ENCODE measurements at places on chromosomes 3 and 15. TPM values are rescaled to one million over a fixed set of nuclear protein-coding genes. Genes with fewer than 3 reads are reported as not detected.

The VILL gene
- total RNA-seq: 158 TPM

The ARGFX gene
- not detected for total RNA-seq

The GABRG3 gene
- not detected for total RNA-seq

The HRH1 gene
- 2.0 TPM for total RNA-seq

The PPP1R2 gene
- total RNA-seq: 52.4 TPM

The DZIP1L gene
- total RNA-seq: 13.0 TPM

The EPHA6 gene
- 0.60 TPM for total RNA-seq

The C3orf22 gene
- not detected for total RNA-seq

The P2RY12 gene
- 1.1 TPM for total RNA-seq

The TMEM40 gene
- not detected for total RNA-seq

The GPR149 gene
- not detected for total RNA-seq

The GOLGA6L7 gene
- not detected for total RNA-seq

The NMB gene
- not detected for total RNA-seq

The ADPRH gene
- total RNA-seq: 2.3 TPM

The LCMT2 gene
- 3.3 TPM for total RNA-seq

The RARRES1 gene
- 8.2 TPM for total RNA-seq

The EPHA3 gene
- total RNA-seq: 2.3 TPM

The OXTR gene
- not detected for total RNA-seq

The TP63 gene
- total RNA-seq: not detected

The ANKRD34C gene
- not detected for total RNA-seq

The CXCR6 gene
- total RNA-seq: 6.7 TPM

The CIB2 gene
- 8.4 TPM for total RNA-seq

The ACAN gene
- not detected for total RNA-seq

The SNTN gene
- total RNA-seq: not detected
